ENCODE measurements at places on chromosomes 3 and 15.
A peak's percentile ranks its signal among the peaks of the same experiment; 100 is the strongest.

DNA sequence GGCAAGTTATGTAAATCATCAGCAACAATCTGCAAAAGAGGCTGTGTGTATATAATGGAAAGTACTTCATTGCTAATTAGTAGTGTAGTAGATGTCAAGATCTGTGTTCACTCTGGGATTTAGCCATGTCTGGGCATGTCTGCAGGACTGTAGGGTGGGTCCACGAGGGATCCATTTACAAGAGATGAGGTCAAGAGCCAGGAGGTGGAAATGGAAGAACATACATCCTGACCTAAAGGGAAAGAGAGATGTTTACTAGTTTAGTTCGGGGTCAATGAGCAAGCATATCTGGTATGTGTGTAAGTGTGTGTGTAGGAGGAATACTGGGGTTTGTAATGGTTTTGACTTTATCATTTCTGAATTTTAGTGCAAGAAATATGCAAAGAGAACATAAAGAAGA is 171.5 kb upstream of the NANOGP8 start:
- no peak for DNase-seq

DNA sequence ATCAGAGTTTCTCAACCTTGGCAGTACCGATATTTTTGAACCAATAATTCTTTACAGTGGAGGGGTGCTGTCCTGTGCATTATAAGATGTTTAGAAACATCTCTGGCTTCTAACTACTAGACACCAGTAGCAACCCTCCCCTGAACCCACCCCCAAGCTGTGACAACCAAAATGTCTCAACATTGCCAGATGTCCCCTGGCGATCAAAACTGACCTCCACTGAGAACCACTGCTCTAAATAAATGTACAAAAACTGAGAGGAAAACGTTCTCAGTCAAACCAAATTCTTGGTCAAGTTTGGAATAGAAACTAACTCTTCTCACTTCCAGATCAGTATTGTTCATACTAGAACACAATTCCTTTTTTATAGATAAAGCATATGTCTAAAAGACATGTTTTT is 58.5 kb downstream of the GPR160 start:
- DNase-seq, result no peak

DNA sequence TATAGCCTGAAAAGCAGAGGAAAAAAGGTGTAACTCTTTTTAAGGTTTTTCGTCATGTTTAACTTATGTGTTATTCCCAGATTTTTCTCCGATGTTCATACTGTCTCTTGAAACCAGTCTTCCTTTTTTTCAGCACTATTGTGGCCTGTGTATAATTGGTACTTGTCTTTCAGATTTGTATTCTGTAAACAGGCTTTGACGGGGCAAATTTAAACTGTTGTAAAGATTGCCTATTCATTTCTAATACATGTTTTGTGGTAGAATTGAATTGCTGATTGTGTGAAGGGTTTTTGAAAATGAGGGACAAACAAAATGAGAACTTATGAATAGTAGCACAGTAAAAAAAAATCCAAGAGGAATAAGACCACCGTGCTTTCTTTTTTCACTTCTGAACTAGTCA is 33.6 kb downstream of the AKAP13 start:
- no peak for DNase-seq

DNA sequence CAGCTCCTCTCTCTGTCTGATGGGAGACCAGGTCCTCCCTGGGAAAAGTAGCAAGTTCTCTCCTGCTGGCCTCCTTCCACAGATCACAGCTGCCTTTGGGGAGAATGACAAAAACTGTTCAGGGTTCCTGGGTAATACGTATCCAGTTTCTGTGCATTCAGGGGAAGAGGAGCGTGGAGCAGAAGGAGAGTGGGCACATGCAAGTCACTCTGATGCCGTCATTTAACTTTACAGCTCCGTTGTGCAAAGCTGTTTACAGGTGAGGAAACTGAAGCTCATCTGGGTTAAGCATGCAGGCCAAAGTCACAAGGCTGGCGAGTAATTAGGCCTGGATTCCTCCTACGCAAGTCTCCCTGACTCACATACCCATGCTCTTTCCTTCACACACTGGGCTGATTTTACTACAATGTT is 7.5 kb upstream of the TM4SF1 start:
- DNase-seq, result peak; percentile 84

GRCh38 chr3:69273896-69274295 is 112.0 kb downstream of the FRMD4B start:
- DNase-seq, result no peak

DNA sequence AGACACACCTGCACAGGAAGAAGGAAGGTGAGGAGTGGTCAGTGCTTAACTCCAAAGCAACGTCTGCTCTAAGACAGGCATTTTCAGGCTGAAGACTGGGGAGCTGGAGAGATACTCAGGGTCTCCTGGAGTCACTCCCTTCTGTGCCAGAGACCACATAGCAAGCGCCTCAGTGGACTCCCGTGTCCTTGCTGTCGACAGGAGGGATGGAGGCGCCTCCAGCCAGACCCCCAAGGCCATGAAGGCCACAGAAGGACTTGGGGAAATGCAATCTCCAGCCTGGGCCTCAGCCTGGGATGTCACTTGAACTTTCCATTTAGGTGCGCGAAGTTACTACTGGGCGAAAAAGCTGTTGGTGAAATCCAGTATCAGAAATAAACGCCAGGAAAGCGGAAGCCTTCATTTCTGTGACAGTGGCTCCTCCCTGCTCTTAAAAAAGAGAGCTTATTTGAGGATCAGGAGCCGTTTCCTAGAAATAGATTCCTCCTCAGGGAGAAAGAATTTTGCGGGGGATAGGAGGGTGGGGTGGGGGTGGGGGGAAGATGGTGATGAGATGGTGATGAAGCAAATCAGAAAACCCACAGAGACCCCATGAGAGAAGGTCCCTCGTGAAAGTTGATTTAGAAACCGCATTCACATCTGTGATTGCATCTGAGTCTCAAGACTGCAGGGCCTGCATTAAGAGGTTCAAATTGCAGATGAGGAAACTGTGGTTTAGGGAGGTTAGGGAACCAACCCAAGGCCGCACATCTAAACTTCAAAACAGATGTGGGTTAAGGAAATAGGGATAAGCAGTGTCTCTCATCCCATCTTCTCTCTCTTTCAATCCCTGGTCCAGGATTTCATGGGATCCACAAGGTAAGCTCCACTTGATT is 78.8 kb downstream of the ATP2B2 start:
- DNase-seq, result no peak

- no peak for DNase-seq
Measured at GRCh38 chr3:149375501-149376196, 1.8 kb downstream of the TM4SF1 start.

DNA sequence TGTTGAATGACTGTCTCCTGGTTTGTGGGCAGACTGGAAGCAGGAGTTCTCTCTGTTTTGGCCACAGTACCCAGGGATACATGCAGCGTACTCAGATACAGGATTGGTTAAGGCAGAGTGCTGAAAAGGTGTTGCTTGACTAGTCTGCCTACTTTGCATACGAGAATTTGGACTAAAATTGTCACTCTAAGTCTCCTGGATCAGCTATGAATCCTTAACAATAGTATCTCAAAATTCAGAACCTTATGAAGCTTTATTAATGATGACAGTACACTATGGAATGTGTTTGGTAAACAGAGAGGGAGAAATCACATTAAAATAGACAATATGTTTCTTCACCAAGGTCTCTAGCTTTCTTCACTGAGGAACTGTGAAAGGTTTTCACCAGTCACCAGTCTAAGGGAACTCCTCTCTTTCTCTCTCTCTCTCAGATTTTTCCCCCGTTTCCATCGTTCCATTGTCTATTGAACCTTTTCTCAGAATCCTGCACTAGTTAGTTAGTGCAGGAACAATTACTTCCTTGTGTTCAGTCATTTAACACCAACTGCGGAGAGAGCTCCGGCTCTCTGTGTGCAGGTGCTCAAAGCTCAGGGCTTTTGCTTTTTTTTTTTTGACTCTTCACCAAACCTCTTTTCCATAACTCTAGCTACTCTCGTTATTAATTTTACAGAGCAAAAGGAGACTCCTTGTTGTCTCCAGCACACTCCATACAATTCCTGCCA is 85.9 kb upstream of the FNDC3B start:
- peak; percentile 35 for DNase-seq

DNA sequence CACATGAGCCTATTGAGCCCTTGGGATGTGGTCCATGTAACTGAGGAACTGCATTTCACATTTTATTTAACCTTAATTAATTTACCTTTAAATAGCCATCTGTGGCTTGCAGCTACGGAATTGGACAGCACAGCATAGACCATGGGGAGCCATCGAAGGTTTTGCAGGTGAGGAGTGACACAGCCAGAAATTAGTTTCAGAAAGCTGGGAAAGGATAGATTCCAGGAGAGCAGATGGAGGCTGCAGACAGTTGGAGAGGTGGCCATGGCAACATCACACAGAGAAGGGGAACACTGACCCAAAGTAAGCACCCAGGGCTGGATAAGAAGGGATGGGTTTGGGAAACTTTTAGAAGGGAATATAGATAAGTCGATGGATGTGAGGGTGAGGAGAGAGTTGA is 100.1 kb upstream of the SLC6A11 start:
- no peak for DNase-seq

GRCh38 chr3:51712511-51712931 is 5.7 kb downstream of the GRM2 start:
- DNase-seq, result no peak

DNA sequence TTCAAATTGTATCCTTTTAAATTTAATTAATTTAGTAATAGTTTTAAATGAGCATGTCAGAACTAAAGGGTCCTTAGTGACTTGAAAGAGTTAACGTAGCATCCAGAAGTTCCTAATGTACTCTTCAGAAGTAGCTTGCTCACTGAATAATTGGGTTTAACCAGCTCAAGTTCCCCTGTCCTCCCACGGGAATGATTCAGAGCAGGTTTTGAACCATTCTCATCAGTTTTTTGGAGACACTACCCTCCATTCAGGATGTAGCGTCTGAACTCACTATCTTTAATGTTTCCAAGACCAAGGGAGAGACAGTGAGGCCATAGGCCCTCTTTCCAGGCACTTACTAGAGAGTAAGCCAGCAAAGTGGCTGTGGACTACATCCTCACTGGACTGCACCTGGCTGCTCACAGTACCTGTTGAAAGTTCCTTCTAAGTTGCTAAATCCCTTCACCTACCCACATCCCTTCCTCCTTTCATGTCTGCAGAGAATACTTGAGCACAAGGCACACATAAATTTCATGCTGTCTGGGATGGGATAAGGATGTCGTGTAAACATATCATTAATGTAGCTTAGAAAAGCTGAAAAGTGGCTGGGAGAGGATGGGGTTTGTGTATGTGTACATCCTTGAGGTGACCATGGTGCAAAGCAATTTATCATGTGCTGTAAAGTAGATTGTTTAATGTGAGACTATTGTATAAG is 146.3 kb downstream of the PLCL2 start:
- no peak for DNase-seq

DNA sequence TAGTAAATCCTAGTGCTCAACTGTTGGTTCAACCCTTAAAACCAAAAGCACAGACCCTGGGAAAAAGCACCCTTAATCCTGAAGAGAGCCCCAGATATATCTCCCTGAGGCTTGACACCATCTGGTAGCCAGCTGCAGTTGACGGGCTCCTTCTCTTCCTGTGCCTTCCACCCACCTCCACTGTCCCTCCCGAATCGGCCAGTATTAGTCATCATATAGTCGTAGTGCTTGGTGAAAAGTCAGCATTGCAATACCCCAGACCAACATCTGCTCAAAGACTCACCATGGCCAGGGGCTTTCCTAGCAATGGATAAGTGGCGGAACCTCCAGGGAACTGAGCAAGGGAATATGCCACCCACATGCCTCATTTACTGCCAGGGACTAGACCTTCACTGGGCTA is 125.6 kb upstream of the CRBN start:
- DNase-seq, result no peak

DNA sequence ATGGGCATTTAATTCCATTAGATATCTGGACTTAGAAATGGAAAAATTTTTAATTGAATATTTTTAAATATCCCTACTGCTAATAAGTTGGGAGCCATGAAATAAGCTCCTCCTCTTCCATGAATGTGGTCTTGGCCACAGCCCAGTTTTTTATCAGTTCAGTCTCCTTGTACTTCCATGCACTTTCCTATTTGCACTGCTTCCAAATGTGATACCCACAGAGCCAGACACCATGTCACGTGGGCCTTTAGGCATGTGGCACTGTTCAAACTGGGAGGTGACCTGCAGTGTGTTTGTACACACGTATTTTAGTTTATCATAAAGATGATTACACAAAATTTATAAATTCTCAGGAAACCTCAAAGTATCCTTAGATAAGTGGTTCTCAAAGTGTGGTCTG is 80.1 kb upstream of the DGKG start:
- no peak for DNase-seq

- no peak for DNase-seq
Measured at GRCh38 chr3:156472150-156472549, 82.8 kb downstream of the SSR3 start.

DNA sequence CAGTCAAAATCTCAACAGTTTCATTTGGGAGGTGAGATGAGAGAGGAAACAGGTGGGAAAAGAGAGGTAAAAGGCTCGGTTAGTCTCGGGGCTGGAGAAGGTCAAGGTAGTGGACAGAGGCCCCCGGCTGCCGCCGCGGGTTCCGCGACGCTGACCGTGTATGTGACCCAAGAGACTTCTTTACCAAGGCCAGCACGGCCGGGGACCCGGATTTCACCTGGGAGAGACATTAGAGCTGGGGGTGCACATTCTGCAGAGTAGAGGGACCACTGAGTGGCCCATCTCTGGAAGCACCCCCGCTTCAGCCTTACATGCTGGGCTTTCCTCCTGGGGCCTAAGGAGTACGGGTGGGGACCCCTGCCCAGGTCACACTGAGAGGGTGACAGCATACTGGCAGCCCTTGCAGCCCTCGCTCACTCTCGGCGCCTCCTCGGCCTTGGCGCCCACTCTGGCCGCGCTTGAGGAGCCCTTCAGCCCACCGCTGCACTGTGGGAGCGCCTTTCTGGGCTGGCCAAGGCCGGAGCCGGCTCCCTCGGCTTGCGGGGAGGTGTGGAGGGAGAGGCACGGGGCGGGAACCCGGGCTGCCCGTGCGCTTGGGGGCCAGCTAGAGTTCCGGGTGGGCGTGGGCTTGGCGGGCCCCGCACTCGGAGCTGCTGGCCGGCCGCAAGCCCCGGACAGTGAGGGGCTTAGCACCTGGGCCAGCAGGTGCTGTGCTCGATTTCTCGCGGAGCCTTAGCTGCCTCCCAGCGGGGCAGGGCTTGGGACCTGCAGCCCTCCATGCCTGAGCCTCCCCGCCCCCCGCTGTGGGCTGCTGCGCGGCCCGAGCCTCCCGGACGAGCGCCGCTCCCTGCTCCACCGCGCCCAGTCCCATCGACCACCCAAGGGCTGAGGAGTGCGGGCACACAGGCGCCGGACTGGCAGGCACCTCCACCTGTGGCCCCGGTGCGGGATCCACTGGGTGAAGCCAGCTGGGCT is 41.3 kb upstream of the RPL32 start:
- DNase-seq, result no peak

GRCh38 chr3:112871735-112872134 is 25.1 kb upstream of the CD200R1L start:
- DNase-seq, result no peak

GRCh38 chr3:73461547-73461946 is 163.2 kb downstream of the PDZRN3 start:
- DNase-seq, result no peak

- peak; percentile 30 for DNase-seq
Measured at GRCh38 chr3:16378920-16379319, 113.9 kb downstream of the OXNAD1 start.

DNA sequence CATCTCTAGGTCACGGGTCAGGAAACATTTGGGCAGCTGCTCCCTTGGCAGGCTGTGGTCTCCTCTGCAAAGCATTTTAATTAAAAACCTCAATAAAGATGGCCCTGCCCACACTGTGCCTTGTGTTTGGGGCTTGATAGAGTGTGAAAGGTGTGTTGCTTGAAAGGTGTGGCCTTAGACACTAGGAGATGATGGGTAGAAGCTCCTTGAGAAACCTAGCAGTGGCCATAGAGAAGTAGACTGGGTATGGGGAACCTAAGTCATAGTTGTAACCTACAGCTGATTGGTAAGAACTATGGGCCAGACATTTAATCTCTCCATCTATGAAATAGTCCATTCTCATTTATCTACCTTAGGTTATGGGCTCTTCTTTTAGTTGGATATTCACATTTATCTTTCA is 3.3 kb downstream of the JAGN1 start:
- no peak for DNase-seq

Data from AG08395 (cell line).